ENCODE measurements at places on chromosomes 5 and 9.
A peak's percentile ranks its signal among the peaks of the same experiment; 100 is the strongest.

GRCh38 chr5:123505633-123506032, 6.3 kb upstream of the CSNK1G3 start:
- ATAC-seq = no peak

- 0 out of 3 replicates have a peak, but pooled peaks have one; percentile 31 for ATAC-seq
Observed at GRCh38 chr9:22528485-22528884, 81.9 kb downstream of the DMRTA1 start.

DNA sequence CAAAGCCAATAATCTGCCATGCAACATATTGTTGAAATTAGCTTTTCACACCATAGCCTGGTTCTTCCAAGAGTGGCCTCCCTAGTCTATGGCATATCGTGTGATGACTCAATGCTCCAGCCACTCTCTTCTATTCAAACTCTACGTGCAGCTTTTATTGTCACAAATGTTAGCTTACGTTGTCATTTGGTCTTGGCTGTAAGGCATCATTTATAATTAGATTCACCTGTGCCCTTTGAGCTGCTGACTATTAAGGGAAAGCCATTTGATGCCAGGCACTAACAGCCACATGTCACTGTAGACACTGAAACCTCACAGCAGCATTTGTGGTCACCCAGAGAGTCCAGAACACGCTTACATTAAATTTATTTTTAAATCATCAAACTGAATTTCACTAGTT, 66.8 kb downstream of the APBA1 start:
- ATAC-seq = peak; percentile 26

DNA sequence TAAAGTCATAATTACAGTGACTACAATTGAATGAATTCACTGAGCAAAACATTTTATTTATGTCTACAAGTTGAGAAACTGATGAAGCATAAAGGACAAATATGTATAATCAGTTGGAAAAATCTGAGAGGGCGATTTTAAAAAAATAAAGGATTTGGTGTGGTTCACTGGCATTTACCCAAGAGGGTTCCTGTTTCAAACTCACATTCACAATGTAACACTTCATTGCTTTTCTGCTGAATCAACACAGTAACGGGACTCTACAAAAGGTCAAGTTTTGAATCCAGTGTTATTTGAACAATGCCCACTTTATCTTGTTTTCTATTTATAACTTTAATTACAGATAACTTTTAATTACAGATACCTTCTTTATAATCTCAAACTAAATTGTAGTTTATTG, 138.6 kb downstream of the NUDT12 start:
- ATAC-seq = no peak

DNA sequence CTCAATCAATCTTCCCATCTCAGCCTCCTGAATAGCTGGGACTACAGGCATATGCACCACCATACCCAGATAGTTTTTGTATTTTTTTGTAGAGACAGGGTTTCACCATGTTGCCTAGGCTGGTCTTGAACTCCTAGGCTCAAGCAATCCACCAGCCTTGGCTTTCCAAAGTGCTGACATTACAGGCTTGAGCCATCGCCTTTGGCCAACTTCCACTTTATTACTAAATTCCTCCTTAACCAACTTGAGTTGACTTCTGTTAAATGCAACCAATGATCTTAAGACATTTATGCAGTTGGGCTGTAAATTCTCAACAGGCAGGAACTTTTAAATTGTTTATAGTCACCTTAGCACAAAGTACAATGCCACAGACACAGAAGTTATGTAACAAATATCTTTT, 2.8 kb downstream of the LARS1 start:
- ATAC-seq = no peak

- no peak for ATAC-seq
Observed at GRCh38 chr9:111838439-111838838, 43.7 kb upstream of the SHOC1 start.

DNA sequence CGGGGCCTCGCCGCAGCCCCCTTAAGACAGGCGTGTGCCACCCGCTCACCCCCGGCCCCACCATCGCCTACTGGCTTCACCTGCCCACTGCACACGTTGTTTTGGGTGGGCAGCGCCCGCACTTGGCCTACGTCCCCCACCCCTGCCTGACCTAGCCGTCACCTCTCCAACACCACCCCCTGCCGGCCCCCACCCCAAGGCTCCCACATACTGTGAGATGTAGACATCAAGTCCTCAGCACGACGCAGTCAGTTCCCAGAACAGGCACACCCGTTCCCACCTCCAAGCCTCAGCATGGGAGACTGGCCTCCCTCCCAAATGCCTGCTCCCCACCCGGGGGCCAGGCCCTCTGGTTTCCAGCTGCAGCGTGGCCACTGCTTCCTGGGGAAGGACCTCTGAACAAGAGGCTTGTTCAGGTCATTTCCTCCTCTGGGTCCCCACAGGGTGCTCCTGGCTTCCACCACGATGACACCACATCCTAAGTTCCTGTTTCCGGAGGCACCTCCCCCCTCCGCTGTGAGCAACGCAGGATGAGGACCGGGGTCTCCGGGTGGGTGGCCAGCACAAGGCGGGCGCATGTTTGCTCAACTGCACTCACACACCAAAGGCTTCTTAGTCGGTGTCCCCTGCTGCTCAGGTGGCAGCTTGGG, 11.3 kb downstream of the DBN1 start:
- ATAC-seq = no peak

DNA sequence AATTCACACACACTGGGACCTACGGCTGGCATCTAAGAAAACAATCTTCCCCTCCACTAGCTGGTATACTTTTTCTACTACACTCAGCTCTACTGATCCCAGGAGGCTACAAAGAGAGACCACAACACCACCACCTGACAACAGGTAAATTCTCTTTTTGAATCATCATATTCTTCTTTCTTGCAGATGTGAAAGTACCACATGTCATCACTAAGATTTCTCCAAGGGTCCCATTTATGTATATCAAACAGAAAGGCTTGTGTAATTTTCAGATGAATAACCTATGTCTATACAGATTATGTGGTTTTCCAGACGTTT, 25.1 kb downstream of the PUM3 start:
- no peak for ATAC-seq

GRCh38 chr9:33453286-33453860, 6.0 kb upstream of the AQP3 start:
- ATAC-seq = no peak

DNA sequence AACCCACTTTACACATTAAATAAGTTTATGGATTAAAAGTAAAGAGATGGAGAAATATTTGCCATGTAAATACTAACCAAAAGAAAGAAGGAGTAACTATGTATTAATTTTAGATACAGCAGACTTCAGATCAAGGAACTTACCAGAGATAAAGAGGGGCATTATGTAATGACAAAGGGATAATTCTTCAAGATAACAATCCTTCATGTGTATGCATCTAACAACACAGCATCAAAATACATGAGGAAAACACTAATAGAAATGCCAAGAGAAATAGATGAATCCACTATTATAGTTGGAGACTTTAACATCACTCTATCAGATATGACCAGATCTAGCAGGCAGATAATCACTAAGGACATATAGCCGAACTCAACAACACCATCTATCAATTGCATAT, 149.8 kb upstream of the ANKRD55 start:
- no peak for ATAC-seq

GRCh38 chr9:121945281-121945680, 147.8 kb downstream of the TTLL11 start:
- peak; percentile 67 for ATAC-seq

DNA sequence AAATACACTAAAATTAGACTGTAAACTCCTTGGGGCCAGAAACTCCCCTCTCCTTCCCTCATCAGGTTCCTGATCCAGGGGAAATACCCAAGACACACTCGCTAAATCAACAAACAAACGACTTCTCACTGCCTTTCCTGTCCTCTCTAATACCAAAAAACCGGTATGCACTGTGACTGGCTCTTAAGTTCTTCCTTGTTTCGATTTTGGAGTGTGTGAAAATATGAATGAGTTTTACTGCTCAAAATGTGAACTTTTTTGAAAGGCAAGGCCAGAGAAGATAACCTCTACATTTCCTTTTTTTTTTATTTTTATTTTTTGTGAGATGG, 81.1 kb upstream of the EPB41L4B start:
- no peak for ATAC-seq

DNA sequence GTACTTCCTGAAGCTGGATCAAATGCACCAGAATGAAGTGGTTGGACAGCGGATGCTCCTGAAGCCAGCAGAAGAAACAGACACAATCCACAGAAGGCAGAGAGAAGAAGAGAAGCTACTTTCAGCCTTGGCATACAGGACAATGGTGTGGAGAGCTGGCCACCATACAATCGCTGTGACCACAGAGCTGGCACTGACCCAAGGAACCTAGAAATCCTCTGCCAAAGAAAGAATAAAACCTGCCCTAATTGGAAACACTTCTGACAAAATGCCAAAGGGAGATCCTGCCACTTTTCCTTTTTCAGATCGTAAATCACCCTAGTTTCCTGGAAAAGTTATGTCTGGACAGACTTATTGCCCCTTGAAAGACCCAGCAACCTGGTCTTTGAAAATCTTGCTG, 77.8 kb downstream of the BAAT start:
- ATAC-seq = no peak

DNA sequence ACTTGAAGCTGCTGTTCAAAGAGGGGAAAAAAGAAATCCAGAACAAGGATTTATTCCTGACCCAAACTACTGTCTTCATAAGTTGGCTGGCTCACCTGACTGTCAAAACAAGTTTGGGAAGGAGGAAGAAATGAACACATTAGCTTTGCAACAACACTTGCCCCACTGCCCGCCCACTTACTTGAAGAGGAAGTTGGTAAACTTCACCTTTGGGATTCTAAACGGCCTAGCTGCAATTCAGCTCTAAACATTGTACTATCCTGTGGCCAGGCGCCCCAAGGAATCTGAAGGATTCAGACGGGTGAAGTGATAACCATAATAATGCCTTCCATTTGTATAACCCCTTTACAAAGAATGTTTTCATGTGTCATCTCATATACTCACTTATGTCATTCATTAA, 199.4 kb downstream of the ARRDC3 start:
- ATAC-seq = no peak

DNA sequence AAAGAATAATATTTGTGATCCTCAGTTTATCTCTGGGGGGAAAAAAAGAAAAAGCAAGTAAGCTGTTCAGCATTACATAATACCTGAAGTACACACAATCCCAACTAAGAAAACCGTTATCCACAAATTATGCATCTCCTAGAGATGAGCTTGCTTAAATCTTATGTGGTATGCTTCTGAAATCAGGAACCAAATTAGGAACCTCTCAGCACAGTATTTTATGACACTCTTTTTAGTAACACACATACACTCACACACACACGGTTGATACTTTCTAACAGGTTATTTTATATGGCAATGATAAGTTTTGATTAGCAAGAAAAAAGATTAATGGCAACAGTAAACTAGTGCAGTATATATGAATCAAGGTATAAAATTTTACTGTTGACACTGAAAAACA, 1.2 kb upstream of the ZNF510 start:
- no peak for ATAC-seq

DNA sequence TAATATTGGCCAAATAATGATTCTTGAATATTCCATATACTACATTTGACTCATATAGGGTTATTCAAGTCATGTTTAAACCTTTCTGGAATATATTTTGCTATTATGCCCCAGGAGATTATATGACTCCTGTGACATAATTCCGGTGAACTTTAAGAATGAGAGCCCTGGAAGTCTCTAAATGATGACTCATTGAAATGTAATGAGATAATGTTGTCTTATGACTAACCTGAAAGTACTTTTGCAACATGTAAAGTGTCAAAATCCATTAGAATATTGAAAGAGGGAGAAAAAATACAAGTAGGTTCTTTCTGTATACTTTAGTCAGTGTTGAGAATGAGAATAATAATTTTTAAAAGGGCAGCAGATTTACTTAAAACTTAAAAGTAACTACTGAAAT, 830.4 kb downstream of the MAT2B start:
- peak; percentile 85 for ATAC-seq

- ATAC-seq = no peak
Observed at GRCh38 chr5:80754900-80755299, 100.1 kb upstream of the DHFR start.

GRCh38 chr5:180207593-180207992, 1.4 kb downstream of the RASGEF1C start:
- no peak for ATAC-seq

GRCh38 chr9:93100276-93100636, 4.2 kb downstream of the CARD19 start:
- no peak for ATAC-seq

DNA sequence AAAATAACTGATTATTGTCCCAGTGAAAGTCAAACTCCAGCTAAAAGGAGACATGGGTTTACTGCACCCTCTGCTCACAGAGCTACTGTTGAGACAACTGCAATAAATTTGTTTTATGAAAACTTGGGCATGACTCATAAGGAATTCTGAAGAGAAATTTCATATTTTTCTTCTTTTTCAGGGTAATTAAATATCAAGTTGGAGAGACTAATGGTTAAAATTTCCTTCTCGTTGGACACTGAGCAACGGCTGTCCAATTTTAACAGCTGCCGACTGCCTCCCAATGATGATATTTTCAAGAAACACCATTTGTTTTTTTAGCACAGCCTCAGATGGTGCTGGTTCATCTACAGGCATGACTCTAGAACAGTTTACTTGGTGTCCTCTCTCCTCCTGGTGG, 259.2 kb upstream of the RGMB start:
- peak; percentile 82 for ATAC-seq

DNA sequence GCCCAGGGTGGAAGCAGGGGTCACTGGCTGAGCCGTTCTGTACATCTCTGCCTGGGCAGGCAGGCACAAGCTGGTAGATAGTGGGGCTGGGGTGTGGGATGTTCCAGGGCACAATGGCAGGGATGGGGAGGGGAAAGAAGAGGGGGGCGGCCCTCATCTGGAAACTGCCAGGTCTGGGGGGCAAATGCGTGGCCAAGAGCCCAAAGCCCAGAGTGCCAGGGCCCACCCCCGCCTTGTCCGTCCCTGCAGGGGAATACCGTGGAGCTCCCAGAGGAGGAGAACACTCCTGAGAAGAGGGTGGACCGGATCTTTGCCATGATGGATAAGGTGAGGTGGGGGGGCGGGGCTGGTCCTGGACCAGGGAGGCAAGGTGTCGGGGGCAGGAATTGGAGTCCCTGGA, 42.7 kb upstream of the HMCN2 start:
- no peak for ATAC-seq

- peak; percentile 68 for ATAC-seq
Observed at GRCh38 chr9:23492126-23493002, 333.7 kb downstream of the ELAVL2 start.

DNA sequence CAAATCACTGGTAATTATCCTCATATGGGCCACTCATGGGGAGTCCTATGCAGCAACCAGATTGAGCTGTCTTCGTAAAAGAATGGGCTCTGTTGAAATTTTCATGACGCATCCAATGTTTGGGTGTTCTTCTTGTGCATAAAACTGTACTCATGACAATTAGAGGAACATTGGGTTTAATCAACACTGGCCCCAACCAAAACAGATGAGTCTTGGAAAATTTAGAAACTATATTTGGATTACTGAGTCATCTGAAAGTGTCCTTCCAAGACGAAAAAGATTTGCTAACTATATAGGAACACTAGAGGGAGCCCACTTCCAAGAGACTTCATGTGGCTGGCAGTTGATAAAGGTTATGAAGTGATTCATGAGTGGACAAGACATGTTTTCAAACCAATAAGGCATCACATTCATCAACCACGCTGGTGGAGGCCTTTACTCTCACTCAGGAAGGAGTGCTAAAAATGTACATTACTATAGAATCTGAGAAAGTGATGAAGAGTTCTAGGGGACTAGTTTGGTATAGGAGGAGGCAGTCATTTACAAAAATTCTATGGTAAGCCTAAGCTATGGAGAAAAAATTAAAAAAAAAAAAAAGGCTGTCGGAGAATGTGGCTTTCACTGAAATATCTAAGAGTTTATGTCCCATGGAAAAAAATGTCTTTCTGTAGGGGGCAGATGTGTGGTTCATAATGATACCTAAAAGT, 313.5 kb downstream of the PRDM9 start:
- peak; percentile 84 for ATAC-seq

GRCh38 chr5:147436596-147436995, 73.3 kb downstream of the DPYSL3 start:
- ATAC-seq = no peak

All from SK-N-SH treated with all-trans-retinoic acid at 6 μM for 48 hours (cell line).